ENCODE measurements at places on chromosomes 16 and 17. TPM values are rescaled to one million over a fixed set of nuclear protein-coding genes. Genes with fewer than 3 reads are reported as not detected.

The ZNF688 gene
- 12.2 TPM for total RNA-seq

- no peak for DNase-seq
These were observed 79.7 kb upstream of the NOL11 start for GRCh38 chr17:67637901-67638641.

DNA sequence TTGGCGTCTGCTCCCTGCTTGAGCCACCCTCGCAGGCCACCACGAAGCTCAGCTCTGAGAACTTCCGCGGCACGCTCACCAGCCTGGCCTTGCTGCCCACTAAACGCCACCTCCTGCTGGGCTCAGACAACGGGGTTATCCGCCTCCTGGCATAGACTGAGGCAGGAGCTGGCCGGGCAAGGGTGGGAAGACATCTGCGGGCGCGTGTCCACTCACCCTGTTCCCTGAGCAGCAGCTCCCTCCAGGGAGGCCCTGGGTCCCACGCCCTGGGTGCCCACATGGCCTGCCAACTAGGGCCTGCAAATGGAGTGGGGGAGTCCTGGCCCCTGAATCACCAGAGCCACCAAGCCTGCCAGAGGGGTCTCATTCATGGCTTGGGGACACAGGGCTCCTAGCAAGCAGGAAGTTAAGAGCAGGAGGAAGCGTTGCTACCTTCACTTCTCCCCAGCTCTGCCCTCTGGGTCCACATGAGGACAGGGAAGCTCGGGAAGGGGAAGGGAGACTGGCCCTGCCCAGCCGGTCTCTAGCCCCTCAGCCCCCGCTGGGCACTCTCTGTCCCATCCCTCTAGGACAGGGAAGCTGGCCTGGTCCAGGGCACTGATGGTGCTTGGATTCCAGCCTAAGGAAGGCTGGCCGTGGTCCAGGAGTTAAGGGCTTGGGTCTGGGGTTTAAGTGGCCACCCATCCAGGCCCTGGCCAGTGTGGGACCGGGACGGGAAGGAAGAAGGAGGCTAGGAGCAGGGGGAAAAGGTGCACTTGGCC, 5.0 kb upstream of the SERPINF2 start:
- DNase-seq, result no peak

DNA sequence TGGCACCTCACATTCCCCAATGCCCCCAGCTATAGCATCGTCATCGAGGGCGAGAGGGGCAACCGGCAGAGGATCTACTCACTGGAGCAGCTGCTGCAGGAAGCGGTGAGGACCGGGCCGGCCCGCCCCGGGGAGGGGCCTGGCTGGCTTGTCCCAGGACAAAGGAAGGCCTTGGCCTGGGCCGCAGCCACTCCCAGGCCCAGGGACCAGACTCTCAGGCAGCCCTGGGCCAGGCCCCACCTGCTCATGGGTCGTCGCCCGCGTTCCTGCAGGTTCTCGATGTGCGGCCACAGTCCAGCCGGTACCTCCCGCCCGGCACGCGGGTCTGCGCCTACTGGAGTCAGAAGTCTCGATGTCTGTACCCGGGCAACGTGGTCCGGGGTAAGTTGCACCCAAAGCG, 53.4 kb downstream of the ACTG1 start:
- DNase-seq, result peak; percentile 63

DNA sequence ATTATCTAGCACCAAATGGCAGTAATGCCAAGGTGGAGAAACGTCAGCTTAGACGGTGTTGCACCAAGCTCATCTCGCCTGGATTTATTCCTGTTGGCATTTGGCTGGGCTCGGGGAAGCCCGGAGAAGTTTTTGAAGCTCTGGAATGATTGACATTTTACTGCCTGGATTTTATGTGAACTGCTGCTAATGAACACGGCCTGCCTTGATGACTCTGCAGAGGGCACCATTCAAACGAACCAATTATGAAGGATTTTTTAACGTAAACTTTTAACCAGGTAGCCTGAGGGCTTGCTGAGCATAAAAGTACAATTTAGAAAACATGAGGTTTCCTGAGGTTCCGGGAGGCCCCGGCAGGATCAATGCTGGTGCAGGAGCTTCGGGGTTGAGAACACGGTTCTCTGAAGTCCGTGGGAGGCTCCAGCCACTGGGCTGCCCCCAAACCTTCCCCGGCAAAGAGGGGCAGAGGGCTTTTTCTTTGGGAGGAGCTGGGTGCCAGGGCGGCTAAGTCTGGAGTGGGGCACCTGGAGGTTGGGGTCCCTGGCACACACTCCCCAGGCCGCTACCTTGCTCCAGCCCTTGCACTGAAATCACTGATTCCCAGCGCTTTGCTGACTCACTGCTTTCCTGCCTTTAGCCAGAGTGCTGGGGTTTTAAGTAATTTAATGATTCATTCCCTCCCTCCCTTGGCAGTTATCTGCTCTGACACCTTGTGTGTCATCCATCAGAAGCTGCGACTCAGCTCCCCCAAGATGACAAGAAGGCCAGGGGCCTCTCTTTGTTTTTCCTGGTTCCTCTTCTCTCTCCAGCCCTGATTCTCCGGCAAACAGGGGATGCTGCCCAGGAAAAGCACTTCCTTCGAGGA, 161.2 kb upstream of the IRX3 start:
- DNase-seq, result no peak

- no peak for DNase-seq
These were observed 9.6 kb upstream of the CHCT1 start for GRCh38 chr17:60412701-60413100.

The C17orf78 gene
- not detected for total RNA-seq

DNA sequence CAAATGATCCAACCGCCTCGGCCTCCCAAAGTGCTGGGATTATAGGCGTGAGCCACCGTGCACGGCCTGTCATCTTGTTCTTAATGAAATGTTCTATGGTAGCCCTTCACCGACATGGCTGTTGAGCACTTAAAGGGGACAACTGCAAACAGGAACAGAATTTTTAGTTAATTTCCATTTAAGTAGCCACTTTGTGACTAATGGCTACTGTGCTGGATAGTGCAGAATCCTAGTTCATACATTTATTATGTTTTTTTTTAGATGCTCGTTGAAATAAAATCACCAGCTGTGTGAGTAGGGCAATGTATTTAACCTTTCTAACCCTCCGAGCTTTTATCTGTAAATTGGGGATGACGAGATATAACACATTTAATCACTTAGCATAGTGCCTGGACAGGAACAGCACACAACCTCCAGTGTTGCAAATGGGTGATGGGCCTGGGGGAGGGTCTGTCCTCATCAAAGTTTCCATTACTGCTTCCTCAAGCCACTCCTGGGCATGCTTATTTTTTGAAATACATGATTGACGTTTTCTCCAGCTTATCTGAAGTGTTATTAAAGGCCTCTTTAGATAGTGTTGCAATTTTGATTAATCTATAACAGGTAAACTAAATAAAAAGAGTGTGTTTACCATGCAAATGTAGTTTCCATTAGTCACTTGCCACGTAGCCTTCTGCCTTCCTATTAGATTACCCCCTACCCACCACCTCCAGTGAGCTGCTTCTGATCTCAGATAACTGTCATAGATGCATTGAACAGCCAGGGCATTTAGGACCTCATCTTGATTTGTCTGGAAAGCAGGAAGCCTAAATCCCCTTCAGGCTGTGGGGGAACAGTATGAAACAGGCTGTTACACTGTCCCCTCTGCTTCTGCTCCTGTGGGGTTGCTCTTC, 42.5 kb upstream of the TANC2 start:
- DNase-seq, result no peak

DNA sequence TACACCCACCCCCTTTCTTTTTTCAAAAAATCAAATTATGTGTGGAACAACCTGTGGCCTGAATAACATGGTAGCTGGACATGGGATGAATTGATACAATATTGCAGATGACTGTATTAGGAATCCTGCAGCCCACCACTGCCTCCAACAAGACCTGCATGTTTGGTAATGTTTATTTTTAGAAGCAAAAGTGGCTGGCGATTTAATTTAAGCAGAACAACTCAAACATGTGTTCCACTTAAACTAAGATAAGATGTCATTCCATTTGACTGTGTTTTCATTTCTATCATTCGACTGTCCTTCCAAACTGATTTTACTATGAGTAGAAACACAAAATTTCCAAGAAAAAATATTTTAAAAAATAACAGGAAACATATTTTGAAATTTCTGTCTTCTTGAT, 10.1 kb upstream of the DHRS7C start:
- DNase-seq, result no peak

- no peak for DNase-seq
These were observed 5.2 kb downstream of the EPN2 start for GRCh38 chr17:19242323-19242722.

The CDIP1 gene
- 45.2 TPM for total RNA-seq

DNA sequence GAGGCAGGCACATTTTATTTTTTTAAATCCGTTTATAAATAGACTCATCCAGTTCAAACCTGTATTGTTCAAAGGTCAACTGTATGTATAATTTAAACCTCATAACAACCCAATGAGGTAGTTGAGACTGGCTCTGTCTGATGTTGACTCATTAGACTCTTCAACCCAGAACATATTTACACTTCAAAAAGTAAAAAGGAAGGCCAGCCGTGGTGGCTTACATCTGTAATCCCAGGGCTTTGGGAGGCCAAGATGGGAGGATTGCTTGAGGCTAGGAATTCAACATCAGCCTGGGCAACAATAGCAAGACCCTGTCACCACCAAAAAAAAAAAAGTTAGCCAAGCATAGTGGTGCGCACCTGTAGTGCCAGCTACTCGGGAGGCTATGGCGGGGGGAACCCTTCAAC, 32.5 kb upstream of the DHRS7B start:
- no peak for DNase-seq

The ATXN7L3 gene
- total RNA-seq, result 35.7 TPM

DNA sequence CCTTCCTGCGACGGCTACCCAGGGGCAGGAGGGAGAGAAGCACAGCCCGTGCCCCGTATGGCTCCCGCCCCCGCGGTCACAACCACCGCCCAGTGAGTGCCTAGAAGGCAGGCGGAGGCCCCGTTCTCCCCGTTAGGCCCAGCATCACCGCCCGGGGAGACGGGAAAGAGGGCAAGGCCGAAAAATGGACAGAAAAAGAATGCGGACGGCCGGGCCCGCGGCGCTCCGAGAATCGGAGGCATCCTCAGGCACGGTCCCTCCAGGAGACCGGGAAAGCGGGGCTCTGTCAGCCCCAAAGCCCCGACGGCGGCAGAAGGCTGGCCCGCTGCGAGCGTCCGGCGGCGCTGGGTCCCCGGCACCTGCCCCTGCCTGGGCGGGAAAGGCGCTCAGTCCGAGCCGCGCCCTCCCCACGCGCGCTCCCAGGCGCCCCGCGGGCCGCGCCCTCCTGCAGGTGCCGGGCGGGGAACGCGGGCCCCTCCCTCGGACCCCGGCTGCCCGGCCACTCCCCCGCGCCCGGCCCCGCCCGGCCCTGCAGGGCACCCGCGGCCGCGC, 407 bp downstream of the MCRIP1 start:
- no peak for DNase-seq

GRCh38 chr17:28899212-28899815, 1.8 kb upstream of the FLOT2 start:
- no peak for DNase-seq

The MYH13 gene
- total RNA-seq, result not detected

DNA sequence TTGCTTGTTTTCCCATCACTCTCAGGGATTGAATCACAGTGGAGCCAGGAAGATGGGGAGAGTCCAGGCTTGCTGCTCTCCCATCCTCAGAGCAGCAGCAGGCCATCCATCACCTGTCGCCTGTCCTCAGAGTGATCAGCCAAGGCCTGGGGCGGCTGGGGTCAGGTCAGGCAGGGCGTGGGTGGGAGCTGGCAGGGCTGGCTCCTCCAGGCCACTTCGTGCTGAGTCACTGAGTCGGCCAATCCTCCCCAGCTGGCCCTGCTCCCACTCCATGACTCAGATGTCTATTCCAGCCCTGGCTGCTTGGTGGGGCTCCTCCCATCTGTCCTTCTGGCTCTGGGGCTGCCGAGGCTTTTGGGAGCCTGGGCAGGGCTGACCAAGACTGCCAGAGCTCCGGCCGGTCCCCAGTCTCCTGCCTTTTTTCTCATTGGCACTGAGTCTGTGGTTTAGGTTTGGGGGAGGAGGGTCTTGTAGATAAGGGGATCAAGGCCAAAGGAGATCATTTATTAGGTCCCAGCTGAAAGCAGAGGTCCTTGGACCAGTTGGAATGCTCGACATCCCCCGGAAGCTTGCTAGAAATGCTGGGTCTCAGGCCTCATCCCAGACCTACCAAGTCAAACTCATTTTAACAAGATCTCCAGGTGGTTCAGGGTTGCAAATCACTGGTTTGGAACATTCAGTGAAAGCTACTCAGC, 72.7 kb downstream of the ABCC1 start:
- peak; percentile 97 for DNase-seq

- DNase-seq, result no peak
These were observed 63.2 kb downstream of the N4BP1 start for GRCh38 chr16:48546774-48547173.

DNA sequence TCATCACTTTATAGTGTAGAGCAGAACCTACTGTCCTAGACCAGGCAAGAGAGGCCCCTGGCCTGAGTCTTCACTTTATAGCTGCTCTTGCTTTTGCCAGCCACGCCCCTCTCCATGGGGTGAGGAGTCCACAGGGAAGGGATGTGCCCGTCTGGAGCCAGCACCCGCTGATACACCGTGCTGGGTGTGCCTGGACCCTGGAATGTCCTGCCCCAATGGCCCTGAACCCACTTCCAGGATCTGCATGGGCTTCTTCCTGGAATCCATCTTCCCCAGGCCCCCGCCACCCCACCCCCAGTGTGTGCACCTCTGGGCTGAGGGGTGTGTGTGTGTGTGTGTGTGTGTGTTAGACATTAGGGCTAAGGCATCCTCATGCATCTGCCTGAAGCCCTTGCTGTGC, 44.9 kb downstream of the MEOX1 start:
- no peak for DNase-seq

GRCh38 chr17:35665662-35666061, 65.8 kb upstream of the RASL10B start:
- DNase-seq, result no peak

- DNase-seq, result peak; percentile 89
These were observed 12.1 kb downstream of the HSD3B7 start for GRCh38 chr16:30996985-30997724.

DNA sequence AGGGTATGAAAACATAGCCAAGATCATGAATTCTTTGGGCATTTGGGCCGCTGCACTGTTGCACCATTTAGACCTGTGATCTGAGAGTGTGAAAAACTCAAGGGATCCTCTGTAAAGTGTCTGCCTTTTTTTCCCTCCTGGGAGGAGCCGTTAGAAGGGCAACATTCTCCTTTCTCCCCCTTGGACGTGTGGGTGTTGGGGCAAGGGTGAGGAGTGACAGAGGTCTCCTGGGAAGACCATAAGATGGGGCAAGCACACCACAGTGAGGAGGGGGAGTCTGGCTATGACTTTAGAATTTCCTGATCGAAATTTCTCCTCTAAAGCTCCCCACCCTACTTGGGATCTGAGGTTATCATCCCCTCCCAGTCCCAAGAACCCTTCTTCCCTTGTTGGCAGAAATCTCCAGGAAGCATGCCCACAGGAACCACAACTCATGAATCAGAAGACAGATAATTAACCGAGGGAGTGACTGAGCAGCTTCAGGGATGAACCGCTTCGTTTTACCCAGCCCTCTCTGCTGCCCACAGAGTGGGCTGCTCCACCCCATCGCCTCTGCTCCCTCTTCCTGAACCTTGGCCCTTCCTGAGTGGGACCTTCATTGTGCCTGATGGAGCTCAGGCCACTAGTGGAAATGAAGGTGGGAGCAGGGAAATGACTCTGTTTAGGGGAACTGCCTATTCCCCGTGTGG, 4.2 kb downstream of the ITGB3 start:
- DNase-seq, result no peak
